Fibroblast of skin of left quadriceps (primary cell): ENCODE measurements at places on chromosomes 3 and 15.

DNA sequence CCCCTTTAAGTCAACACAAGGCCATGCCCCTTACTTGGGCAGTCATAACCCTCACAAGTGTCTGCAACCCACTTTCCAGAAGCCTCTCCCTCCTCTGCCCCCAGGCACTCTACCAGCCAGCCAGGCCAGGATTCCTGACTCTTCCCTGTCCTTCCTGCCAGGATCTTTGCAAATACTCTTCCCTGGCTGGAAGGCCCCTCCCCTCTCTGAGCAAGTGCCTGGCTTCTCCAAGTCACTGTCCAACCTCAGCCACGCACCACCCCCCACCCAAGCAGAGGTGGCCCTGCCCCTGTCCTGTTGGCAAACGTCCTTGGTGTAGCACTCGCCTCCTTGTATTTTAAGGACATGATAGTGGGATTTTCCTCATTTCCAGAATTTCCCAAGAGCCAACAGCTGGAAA is 54.7 kb upstream of the USP3 start:
- no peak for DNase-seq

DNA sequence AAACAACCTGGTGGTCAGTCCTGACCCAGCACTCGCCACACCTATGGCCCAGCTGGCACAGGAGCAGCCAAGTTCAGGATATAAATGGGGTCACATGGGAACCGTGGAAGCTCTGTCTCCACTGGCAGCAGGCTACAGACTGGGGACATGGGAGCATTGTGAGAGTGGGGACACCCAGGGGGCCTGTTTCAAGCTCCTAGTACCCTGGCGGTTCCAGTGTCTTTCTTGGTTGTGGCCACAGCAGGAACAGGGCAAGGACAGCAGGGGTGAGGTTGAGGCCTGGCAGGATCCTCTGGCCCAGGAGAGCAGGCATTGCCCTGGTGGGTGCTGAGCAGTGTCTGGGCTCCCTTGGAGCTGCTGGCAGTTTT is 1.9 kb downstream of the CSK start:
- no peak for DNase-seq

DNA sequence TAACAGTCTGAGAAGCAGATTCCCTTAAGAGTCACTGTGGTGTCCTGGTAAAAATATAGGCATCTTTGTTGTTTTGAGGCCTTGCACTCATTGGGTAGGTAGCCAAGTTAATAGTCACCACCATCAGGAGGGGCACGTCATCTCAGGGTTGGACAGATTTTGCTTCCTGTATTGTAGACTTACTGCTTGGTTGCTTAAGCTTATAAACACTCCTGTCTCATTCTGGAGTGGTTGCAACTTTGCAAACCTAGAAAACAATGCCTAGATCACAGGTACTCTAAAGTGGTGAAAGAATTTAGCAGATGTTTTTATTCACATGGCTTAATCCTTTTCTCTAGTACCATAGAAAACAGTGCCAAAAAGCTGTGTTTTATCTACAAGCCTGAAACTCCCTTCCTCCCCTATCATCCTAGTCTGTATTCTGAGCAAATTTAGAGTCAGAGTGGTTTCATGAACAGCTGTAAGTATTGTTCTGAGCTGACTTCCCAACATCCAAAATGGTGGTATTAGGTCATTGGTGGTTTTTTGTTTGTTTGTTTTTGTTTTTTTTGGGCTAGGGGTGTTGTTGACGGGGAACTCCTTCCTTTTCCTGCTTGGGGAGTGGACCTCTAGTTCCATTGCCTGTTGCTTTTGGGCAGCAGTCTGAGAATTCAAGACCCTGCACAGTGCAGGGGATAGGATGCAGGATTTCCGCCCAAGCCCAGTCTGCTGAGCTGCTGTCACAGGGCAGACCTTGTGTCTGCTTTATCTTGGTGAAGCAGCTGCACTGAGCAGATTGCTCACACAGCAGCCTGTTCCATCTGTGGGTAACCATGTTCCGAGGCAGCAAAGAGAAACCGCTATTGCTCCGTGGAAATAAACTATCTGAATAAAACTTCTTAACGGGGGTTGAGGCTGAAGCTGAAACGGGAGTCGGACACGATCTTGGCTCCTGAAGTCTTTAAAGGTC is 202.0 kb downstream of the AKAP13 start:
- no peak for DNase-seq

DNA sequence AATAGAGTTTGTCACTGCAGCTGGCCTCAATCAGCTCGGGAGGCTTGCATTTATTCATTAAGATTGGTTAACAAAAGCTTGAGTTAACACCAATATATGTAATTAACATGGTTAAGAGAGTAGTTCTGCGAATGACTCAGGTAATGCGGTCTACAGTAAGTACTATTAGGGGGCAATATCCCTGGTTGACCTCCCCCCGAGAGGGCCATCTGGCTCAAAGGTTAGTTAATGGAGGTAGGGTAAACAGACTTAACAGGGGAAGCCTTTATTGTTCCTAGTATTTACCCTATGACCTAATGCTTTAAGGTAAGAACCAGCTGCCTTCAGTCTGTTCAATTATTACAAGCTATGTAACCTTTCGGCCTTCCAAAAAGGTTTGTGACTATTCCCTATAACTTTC is 403.3 kb upstream of the SGO1 start:
- DNase-seq: no peak

DNA sequence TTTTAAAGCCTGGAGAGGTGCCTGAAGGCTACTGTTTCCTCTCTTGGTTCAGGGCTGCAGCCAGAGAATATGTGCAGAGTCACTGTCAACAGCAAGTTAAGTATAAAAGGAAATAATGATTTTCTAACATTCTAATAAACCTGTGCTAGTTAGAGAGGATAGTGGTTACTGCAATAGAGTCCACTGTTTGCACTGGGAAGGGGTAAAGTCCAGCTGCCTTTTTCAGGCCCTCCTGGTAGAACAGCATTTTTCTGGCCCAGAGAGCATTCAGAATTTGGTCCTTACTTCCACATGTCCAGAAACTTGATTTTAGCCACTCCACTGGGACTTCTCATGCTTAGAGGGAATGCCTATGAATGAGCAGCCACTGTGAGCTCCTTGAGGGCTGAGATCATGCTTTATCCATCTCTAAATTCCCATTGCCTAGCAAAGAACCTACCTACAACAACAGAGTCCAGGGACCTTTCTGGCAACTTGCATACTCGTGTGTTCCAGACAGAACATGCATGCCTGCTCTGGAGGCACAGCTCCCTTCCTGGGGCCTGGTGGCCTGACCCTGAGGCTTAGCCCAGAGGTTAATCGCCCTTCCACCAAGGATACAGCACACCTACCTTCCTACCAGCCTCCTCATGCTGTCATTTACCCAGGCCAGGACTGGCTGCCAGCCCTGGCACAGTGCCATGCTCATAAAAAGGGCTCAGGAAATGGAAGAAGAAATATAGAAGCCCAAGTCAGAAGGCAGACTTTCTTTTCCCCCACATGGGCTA is 50.3 kb upstream of the ATP13A3 start:
- no peak for DNase-seq

GRCh38 chr3:185820973-185821758 is 3.7 kb downstream of the IGF2BP2 start:
- DNase-seq: peak; percentile 88

GRCh38 chr3:27577504-27577903 is 93.3 kb upstream of the SLC4A7 start:
- no peak for DNase-seq

GRCh38 chr3:42663581-42664437 is 10.3 kb downstream of the ZBTB47 start:
- no peak for DNase-seq

DNA sequence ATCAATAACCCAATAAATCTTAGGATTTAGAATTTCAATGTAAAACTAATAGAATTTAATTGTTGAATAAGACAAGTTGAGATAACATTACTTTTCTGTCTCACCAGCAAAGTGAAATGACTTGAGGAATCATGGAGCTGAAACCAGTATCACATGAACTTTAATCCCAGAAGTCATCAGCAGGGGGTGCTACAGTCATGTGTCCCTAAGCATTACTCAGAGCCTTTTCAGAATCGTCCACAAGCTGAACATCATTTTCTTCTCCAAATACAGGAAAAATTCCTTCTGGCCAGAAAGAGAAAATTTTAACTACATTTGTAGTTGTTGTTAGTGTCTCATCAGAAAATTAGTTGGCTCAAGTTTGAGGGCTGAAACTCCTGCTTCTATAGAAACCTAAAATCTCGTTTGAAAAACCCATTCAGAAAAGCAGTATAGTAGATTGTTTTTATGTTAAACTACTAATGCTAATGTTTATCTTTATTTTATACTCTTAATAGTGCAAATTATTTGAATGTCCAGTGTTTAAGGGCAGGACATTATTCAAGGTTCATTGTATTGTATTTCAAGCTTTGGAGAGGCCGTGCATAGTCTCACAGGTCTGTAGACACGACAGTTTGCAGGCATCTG is 384.1 kb downstream of the PLOD2 start:
- peak; percentile 34 for DNase-seq

DNA sequence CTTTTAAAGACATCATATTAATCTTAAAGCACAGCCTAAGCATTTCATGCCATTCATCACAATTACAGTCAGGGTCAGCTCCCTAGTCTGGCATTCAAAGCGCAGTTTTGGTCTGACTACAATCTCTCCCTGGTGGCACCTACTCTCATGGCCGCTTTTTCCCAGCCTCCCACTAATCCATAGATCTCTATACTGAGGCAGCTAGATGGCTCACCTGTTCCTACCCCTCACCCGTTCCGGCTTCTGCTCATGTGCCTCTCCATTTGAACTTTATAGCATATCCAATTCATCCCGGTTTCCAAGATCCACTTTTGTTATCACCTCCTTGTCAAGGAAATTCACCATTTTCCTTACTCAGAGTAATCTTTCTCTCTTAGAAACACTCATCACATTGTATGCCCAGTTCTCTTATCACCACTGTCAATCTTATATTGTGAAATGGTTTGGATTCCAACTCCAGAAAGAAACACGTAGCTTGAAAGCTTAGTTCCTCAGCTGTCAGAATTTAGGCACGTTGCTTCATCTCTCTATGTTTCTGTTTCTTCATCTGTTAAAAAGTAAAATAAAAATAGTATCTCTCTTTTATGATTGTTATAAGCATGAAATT is 220.0 kb upstream of the UBE2E2 start:
- no peak for DNase-seq

GRCh38 chr3:114447950-114448479 is 154.2 kb downstream of the TIGIT start:
- no peak for DNase-seq

GRCh38 chr3:128606094-128606493 is 44.5 kb downstream of the RPN1 start:
- no peak for DNase-seq

- DNase-seq: no peak
Measured at GRCh38 chr3:59726279-59726678, 676.5 kb upstream of the CFAP20DC start.

DNA sequence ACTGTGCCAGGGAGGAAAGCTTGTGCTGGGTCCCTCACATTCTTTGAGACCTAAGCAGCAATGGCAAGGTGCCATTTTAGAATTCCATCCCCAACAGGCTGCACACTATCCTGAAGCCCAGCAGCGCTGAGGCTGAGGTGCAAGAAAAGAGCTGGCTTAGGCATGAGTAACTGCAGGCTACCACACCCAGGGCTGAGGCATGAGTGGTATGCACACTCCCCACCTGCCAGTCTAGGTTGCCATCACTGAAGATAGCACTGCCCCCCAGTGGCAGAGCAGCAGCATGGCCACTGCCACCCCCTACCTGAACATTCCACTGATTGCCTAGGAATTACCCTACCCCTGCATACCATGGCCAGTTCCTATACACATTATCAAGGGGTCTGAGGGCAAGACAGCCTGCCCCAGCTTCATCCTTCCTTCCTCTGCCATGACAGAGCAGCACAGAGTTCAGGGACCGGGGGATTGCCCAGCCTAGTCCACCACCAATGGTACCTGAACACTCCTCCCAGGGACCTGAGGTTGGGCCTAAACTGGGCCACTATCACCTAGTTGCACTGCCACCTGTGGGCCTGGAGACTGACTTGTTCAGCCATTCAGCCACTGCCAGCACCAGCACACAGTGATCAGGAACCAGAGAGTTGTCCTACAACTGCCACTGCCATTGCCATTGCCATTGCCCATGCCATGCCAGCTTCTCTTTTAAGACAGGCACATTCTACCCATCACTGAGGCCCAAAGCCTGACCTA is 129.8 kb downstream of the SATB1 start:
- DNase-seq: peak; percentile 39

GRCh38 chr15:97876281-97876675 is 84.2 kb upstream of the ARRDC4 start:
- no peak for DNase-seq

DNA sequence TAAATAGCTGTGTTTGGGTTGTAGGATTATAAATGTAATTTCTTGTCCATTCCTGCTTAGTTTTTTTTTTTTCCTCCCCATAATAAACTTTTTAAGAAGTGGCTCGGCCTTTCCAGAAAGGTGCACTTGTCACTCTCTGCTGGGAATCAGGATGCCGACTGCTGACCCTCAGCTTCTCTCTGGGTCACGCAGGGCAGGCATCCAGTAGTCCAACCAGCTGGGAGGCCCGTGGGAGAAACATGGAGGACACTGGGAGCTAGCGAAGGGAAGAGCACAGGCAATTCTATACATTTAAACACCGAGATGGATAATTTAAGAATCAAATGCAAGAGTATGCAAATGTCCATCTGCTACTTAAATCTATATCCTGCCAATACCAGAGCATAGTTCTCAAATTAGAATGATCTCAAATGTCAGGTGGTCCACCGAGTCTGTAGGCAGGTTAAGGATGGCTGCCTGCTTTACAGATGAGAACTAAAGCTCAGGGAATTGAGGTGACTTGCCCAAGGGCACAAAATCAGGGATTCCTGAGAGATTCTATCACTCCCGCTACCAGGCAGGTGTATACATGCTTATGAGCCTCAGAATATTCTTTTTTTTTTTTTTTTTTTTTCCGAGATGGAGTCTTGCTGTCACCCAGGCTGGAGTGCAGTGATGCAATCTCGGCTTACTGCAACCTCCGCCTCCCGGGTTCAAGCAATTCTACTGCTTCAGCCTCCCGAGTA is 64.5 kb downstream of the DAPK2 start:
- no peak for DNase-seq

DNA sequence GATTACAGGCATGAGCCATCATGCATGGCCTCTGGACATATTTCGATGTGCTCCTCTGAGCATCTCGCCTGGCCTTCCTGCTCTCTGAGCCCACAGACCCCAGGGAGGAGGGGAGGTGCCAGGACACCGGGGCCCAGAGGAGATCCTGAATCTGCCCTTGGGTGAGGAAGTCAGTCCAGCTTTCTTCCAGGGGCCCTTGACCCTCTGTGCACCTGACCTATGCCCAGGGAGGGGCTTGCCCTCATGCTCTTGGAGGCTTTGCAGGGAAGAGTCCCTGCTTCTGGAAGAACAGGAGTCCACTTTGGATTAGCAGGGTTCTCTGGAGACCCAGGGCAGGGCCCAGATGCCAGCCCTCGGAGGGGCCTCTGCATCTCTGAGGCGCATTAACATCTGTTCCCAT is 1.4 kb downstream of the ACSBG1 start:
- DNase-seq: no peak
